ENCODE measurements at places on chromosomes 16 and 17.

DNA sequence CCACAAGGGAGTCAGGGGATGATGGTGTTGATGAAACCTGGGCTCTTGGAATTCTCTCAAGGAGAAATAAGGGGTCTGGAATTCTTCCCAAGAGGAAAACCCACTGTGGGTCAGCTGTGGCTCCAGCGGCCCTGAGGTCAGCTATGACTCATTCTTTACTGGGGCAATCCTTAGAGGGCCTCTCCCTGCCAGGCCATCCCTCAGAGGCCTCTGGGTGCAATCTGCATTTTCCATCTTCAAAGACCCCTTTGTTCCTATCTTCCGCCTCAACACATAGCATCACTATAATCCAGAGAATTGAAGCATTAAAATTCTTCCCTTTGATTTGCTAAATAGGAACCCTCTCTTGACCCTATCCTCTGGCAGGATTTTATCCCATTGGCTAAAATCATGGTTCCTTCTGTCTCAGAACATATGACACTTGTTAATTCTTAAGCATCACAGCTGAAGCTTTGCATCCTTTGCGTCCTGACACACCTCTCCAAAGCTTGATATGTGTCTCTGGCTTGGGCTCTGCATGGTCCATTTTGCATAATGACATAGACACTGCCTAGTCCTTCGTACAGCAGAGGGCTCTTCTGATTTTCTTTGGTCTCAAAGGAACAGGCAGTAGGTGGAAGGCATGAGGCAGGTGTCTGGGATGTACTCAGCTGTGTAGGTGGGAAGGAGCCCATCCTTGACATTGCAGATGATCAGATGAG, 4.4 kb upstream of the KRT37 start:
- no peak for DNase-seq

DNA sequence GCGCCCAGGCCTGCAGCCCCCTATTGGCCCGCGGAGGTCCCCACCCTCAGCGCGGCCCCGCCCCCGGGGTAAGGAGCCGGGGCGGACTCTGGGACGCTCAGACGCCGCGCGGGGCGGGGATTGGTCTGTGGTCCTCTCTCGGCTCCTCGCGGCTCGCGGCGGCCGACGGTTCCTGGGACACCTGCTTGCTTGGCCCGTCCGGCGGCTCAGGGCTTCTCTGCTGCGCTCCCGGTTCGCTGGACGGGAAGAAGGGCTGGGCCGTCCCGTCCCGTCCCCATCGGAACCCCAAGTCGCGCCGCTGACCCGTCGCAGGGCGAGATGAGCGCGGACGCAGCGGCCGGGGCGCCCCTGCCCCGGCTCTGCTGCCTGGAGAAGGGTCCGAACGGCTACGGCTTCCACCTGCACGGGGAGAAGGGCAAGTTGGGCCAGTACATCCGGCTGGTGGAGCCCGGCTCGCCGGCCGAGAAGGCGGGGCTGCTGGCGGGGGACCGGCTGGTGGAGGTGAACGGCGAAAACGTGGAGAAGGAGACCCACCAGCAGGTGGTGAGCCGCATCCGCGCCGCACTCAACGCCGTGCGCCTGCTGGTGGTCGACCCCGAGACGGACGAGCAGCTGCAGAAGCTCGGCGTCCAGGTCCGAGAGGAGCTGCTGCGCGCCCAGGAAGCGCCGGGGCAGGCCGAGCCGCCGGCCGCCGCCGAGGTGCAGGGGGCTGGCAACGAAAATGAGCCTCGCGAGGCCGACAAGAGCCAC, at the start of gene NHERF1:
Gene NHERF1 (plus strand): TSS at position 100 of the 750 bp plus-strand sequence. CDS start 219 bp downstream, at position 319.
- peak; percentile 94 for DNase-seq

GRCh38 chr16:17082095-17082882, 388.5 kb downstream of the XYLT1 start:
- no peak for DNase-seq

DNA sequence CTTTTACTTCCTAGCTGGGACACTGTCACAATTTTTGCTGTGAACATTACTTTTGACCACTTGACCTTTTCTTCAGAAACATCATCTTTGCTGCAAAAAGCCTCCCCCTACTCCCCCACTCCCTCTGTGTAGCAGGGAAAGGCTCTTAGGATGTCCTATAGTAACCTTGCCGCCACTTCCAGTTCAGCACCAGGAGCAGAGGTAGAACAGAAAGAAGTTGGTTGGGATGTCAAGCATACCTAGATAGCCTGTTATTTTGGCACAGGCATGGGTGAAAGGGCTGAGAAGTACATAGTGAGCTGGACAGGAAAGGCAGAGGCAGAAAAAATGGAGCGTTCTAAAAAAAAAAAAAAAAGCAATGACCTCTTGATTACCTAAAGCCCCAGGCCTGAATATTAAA, 31.3 kb downstream of the SMIM36 start:
- DNase-seq = peak; percentile 12

DNA sequence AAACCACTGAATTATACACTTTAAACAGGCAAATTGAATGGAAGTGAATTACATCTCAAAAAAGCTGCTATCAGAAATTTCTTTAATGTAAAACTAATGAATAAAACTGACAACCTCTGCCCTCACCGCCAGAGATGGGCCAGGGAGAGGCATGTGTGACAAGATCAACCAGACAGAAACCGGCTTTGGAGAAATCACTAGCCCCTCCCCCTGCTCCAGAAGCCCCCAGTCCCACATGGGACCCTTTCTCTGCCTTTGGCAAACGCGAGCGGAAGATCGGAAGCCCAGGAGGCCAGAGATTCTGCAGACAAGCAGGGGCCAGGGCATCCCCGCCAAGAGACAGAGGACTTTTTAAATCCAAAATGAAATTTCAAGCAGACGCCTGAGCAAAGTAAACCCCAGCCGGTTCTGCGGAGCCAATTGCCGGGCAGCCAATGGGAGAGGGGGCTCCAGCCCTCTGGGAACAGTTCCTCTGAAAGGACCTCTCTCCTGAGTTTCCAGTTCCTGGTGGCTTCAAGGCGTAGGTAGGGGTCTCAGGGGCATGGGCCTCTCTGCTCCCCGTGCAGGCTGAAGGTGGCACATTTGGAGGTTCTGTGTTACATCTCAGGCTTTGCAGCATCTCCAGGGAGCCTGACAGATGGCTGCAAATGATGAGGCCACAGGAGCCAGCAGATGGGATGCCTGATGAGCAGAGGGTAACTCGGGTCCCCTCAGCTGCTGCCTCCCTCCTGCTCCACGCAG, 118.1 kb downstream of the GSG1L start:
- DNase-seq = no peak

- no peak for DNase-seq
Observed at GRCh38 chr16:55588799-55589198, 22.3 kb downstream of the CAPNS2 start.

DNA sequence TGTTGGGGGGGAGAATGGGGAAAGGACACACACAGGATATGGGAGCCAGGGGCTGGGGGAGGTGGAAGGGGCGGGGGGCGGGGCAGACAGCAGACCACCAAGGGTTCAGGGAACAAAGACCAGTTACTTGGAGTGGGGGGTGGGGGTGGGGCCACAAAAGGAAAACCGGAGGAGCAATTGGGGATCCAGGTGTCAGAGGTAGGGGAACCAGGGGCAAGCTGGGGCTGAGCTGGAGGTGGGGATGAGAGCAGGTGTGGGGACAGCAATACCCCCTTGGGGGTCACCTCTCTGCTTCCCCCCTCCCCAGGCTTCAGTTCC, 1.4 kb upstream of the ORAI3 start:
- DNase-seq = no peak

- no peak for DNase-seq
Observed at GRCh38 chr16:84121007-84121406, 4.3 kb upstream of the MBTPS1 start.

DNA sequence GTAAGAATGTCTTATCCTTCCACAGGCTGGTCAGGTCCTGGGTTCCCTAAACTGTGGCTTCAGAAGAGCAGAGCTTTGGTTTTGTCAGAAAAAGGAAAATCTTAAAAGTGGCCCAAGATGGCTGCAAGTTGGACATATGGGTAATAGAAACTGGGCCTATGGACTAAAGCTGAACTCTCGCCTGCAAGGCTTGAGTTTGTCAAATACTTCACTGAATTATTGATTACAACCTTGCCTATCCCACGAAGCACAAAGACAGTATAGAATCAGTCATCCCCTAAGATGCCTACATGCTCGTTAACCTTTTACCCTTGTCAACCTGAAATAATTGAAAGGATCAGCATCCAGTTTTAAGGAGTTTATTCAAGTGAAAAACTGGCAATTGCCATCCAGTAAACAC, 20.7 kb downstream of the RNF112 start:
- no peak for DNase-seq

- no peak for DNase-seq
Observed at GRCh38 chr16:89880477-89881367, 7.3 kb downstream of the TCF25 start.

DNA sequence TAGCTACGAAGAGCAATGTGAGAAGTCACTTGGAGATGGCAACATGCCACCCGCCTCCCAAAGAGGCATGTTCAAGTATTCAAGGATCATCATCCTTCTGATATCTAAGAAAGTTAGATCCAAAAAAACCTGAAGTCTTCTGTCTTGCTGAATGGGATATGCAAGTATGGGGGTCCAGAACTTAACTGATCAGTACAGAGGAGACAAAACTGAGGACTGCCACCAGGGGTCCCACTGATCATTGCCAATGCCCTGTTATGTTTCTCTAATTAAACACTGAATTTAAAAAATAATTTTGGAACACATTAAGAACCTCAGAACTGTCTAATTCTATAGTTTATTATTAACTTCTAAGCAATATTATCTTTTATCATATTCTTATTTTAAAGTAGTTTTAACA, 99.7 kb downstream of the CDH8 start:
- no peak for DNase-seq
